Activated CD4-positive, alpha-beta T cell treated with anti-CD3 and anti-CD28 coated beads, Interleukin-2, amount 50 U/mL, for 48 hours (primary cell): ENCODE measurements at places on chromosomes 3 and 15.

GRCh38 chr15:25504307-25504706 is 65.5 kb upstream of the UBE3A start:
- DNase-seq, result no peak

- DNase-seq, result no peak
Observed at GRCh38 chr3:170360916-170361315, 3.4 kb downstream of the SKIL start.

DNA sequence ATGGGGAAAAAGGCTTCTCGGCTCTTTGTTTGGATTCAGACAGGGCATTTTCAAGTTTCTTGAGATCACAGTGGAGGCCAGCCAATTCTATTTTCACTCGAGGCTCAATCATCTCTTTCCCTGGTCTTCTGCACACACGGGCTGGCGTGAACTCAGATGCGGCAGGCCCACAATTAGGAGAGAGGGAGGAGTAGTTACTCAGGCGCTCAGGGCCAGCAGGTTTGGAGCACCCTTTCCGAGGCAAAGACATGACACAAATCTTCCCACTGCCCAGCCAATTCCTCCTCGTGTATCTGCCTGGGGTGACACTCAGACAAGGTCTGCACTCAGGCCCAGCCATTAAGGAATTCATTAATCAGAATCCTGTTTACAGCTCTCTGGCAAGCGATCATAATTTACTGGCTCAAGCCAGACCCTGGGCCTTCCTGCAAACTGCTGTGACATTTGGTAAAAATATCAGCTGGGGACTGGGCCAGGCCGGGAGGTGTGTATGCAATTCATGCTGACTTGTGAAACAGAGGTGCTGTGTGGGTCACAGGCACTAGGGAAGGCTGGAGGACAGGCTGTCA is 68.1 kb upstream of the TLE3 start:
- no peak for DNase-seq

DNA sequence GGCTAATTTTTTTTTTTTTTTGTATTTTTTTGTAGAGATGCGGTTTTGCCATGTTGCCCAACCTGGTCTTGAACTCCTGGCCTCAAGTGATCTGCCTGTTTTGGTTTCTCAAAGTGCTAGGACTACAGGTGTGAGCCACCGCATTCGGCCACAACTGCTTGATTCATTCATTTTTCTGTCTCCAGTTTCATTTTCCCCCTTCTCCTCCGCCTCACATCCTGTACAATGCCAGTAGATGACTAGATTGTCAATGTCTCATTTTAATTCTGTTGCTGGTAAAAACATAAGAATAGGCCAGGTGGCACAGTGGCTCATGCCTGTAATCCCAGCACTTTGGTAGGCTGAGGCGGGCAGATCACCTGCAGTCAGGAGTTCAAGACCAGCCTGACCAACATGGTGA is 12.0 kb upstream of the ZNF592 start:
- peak; percentile 80 for DNase-seq

GRCh38 chr15:52746162-52746757 is 43.9 kb downstream of the ONECUT1 start:
- no peak for DNase-seq

DNA sequence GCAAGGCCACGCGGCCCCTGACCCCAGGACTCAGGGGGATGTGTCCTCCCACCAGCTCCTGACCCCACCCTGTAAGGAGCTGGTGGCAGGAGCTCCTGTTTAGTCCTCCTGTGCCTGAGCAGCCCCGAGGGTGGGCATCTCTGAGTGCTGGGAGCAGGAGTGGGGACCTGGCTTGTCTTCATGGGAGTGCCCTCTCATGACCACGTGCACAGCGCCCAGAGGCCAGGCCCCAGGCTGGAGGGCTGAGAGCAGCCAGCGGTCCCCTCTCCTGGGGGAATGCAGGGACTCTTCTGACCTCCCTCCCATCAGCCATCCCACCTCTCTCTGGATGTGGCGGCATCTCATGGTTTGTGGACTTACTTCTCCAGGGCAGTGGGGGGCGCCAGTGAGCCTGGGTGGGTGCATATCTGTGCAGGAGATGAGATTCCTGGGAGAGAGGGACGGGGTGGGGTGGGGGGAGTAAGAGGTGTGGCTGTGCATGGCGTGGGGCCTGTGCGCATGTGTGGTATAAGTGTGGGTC is 205.6 kb downstream of the TBC1D2B start:
- peak; percentile 4 for DNase-seq
